Immature natural killer cell (primary cell): ENCODE measurements at places on chromosomes 13 and 19.

- DNase-seq = no peak
These were observed 371.6 kb upstream of the OBI1 start for GRCh38 chr13:79030513-79030912.

DNA sequence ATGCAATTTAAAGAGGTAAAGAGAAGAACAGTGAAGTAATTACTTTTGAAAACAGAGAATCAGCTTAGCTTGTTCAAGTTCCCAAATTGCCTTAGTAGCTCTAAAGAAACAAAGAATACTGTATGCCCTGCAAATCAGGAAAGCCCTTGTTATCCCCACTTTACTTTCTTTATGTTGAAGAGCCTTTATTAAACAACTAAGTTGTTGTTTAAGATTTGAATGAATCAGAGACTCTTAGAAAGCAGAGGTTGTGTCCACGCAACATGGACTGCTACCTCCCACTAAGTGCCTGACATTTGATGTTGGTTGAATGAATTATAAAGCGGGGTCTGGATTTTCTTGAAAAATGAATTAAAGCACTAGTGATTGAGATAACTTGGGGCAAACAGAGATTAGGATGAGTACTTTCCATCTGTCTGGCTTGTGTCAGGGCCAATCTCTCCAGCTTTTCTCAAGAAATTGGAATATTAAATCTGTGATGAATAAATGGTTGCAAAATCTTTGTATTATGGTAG is 214.7 kb downstream of the POSTN start:
- no peak for DNase-seq

GRCh38 chr13:57878291-57878690 is 246.7 kb downstream of the PCDH17 start:
- DNase-seq = no peak

DNA sequence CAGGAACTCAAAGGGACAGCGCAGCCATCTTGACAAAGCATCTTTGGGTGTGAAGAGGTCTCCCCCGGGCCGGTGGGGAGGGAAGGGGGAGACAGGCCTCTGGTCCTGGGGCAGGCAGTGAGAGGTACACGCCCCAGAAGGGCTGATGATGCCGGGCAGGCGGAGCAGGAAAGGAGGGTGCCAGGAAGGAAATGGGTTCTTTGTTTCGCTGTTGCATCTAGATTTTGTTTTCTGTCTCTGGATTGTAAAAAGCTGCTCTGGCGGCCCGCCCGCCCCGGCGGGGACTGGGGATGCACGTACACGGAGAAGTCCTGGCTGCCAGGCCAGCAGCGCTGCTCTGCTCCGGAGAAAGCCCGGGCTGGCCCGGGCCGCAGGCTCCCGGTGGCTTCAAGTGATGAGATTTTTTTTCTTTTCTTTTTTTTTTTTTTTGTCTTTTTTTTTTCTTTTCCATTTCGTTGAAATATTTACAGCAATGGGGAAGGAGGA is 13.2 kb upstream of the ASF1B start:
- peak; percentile 63 for DNase-seq

DNA sequence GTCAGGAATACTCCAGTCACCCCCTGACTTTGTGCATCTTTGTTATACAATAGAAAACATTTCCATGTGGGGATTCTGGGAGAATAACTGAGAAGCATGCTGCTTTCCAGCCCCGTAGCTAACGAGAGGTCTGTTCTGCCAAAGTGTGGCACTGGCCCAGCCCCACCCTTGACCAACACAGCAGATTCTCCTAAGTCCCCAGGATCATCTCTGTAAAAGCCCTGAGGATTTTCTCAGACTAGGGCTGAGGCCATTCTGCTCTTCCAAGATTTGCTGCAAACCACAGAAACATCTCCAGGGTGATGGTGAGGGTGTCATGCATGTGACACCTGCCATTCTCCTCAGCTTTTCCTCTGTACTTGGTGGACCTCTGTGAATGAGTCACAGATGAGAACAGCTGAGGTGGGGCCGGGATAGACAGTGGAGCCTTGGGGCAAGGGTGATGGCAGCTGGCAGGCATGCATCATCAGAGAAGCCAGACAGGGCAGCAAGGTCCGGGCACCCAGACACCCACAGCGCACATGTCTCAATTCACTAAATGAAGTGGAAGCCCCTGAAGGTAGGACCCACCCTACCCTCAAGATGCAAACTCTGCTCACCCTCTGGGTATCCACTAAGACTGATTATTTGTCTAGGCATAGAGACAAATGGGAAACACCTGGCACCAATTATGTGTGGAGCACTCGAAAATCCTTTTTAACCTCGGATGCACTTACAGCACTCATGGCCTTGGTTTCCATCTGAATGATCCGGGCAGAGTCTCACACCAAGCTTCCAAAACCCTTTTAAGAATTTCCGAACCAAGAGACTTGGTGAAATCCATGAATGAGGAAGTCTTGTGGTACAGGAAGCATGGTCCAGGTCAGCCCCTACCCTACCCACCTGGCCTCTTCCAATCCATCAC is 20.1 kb upstream of the DOCK9 start:
- DNase-seq = no peak

DNA sequence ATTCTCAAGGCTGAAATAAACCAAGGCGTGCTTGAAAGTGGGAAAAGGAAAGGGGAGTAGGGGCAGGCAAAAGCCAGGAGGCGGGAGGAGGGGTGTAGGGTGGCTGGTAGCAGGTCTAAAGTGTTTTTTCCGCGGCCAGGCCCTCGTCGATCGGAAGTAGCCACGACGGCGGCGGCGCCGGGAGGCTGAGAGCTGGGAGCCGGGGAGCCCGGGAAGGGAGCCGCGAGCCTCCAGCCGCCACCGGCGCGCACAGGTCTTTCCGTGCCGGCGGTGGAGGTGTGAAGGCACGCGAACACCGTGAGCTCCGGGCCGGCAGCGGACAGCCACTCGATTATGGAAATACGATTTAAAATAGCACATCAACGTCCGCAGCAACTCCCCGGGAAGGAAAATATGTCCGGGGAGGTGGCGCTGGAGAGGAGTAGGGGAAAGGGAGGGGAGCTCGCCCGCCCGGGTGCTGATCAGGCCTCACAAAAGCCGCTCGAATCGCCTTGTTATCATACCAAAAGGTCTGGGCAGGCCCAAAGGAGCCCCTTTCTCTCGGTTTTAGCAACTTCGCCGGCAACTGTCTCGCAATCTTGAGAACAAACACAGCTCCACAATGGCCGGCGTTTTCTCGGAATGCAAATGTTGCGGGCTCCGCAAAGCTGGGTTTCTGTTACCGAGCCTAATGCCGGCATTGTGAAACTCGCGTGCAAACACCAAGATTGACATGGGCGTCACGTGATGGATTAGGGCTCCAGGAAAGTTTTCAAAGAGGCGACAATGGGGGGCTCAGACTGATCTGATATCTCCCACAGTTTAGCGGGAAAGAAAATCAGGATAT is 2.9 kb upstream of the PCDH8 start:
- DNase-seq = no peak

GRCh38 chr13:32728327-32728726 is 142.1 kb downstream of the PDS5B start:
- DNase-seq = no peak

DNA sequence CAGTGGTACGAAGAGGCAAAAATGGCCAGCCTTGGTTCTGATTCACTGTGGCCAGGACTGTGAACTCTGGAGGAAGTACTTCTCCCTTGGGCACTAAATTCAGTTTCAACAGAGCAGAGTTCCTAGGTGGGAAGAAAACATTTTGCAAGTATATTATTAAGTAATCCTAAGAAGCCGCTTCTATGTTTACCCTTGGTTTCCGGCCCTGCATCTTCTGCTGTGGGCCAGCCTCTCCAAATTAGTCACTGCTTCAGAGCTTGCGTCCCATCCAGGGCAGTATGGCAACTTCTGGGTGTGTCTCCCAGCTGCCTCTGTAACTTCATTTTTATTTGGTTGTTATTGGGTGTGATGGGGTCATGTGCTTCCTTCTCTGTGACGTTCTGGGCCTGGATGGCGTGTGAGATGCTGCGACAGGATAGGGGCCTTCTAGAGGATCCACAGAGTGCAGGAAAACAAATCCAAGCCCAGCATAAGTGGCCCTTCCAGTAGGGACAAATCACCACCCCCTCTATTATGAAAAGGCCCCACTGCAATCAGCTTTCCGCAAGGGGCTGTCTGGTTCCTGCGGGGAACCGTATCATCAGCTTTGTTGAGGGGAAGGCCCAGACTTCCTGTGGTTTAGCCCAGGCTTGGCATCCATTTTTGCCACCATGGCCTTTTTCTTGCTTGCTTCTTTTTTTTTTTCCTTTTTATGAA is 55.1 kb upstream of the C1QTNF9 start:
- DNase-seq = peak; percentile 66

DNA sequence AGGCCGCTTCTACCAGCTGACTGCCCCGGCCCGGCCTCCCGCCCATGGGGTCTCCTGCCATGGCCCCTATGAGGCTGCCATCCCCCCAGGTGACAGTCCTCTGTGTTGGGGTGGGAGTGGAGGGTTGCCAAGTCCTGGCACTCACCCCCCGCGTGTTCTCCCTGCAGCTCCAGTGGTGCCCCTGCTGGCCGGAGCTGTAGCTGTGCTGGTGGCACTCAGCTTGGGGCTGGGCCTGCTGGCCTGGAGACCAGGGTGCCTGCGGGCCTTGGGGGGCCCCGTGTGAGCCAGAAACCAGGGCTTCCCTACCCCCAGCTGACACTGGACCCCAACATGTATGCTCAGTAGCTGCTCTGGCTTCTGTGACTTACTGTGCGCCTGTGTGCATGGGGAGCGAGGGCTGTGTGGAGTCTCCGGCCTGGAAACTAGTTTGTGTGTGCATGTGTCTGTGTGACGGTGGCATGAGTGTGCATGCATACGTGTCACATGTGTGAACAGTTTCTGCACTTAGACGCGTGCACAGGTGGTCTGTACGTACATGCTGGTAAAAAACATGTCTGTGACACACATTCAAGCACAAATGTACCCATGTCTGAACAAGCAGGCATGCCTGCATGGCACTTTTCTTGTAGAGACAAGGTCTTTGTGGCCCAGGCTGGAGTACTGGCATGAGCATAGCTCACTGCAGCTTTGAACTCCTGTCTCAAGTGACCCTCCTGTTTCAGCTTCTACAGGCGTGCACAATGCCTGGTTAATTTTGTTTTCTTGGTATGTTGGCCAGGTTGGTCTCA is 4.9 kb downstream of the ACP4 start:
- no peak for DNase-seq

DNA sequence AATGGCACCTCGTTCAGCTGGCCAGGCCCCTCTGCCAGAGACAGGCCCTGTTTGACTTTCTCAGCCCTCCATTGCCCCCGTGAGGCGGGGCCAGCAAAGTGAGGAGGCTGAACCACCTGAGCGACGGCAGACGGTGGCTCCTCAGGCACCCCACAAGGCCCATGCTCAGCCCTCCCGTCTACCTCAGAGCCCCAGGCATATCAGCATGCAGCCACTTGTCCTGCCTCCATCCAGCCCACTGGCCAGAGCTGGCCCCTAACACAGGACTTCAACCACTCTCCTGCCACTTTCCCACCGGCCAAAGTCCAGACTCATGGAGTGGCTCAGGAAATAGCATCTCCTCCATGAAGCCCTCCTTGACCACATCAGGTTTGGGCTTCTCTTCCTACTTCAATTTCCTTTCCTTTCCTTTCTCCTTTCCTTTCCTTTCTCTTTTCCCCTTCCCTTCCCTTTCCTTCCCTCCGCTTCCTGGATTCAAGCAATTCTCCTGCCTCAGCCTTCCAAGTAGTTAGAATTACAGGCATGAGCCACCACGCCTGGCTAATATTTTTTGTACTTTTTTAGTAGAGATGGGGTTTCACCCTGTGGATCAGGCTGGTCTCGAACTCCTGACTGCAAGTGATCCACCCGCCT is 9.3 kb downstream of the SLC7A10 start:
- DNase-seq = no peak

- no peak for DNase-seq
These were observed 11.2 kb downstream of the FBN3 start for GRCh38 chr19:8138201-8138600.

GRCh38 chr13:45249662-45250061 is 48.8 kb upstream of the KCTD4 start:
- no peak for DNase-seq

- DNase-seq = no peak
These were observed 36.0 kb downstream of the BICRA start for GRCh38 chr19:47644743-47645482.

- no peak for DNase-seq
These were observed 24.4 kb upstream of the GPR12 start for GRCh38 chr13:26784704-26785639.

DNA sequence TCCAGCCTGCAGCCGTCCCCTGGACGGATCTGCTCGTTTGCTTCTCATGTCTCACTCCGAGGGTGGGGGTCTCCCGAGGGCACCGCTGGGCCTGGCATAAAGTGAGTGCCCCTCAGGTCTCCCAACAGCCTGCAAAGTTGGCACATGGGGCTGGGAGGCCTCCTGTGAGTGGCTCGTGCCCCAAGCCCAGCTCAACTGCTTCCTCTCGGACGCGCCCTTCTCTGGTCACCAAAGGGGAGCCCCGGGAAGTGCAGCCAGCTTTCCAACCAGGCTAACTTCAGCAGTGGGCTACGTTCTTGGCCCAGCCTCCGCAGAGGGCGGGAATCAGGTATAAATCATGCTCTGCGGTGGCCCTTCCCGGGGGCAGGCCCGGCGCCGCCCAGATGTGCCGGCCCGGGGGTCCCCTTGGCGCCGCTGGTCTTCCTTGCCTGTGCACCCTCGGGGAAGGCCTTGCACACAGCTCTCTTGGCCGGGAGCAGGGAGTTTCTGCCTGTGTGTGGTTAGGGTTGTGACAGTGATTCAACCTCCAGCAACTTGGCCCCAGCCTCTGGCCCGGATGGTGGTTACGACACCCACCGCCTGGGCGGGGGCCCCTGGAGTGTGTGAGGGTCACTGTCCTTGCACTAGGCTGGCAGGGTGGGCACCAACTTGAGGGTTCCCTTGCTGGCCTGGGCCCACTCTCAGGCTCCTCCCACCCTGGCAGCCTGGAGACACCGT is 20.7 kb downstream of the CEBPG start:
- no peak for DNase-seq
